ENCODE measurements at places on chromosomes 7 and 10.

GRCh38 chr7:97842006-97842405 is 30.2 kb downstream of the ASNS start:
- no peak for DNase-seq

DNA sequence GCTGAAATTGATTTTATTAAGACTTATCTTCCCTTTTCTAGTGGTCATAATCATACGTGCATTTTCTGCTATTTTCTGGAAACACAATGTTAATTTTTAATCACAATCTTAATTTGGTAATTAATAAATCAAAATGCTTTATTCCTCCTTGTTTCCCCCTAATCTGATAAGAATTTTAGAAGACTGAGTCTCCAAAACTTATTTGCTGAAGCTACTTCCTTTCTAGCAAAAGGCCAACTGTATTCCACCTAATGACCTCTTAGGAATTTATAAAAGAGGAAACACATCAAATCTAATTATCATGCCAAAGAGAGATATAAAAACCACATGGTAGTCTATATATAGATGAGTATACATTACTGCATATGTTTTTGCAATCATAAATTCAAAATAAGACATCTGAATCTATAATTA is 140.6 kb downstream of the GNAI1 start:
- no peak for DNase-seq

GRCh38 chr7:265192-265997 is 24.6 kb upstream of the FOXL3 start:
- no peak for DNase-seq

DNA sequence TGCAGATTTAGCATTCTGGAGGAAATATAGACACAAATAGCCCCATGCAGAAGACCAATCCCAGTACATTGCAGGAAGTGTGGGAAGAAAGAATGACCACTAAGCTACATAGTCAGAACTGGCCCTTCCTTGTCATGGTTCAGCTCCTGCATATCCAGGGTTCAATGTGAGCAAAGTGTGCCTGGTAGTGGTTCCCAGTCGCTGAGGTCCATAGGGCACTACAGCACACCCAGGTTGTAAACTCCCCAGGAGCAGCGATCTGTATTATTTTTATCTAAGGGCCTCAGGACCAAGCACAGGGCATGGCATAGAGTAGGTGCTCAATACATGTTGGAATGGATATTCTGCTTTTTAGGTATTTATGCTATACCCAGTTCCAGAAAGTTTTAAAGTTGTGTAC is 114.4 kb downstream of the RTKN2 start:
- no peak for DNase-seq

DNA sequence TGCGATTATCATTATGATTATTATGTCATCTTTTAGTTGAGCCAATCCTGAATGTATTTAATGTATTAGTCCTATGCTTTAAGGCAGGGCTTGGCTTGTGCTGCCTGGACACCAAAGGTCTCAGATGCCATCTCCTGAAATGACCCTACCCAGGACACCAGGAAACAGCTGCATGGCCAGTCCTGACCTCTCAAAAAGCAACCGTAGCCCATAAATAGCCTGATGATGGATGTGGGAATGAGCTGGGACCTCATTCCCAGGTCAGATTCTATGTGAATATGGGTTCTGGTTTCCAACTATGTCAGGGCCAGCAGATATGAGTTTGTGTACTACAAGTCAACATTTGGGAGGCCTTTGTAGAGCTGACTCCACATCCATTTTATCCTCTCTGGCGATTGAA is 438.4 kb downstream of the NRG3 start:
- no peak for DNase-seq

DNA sequence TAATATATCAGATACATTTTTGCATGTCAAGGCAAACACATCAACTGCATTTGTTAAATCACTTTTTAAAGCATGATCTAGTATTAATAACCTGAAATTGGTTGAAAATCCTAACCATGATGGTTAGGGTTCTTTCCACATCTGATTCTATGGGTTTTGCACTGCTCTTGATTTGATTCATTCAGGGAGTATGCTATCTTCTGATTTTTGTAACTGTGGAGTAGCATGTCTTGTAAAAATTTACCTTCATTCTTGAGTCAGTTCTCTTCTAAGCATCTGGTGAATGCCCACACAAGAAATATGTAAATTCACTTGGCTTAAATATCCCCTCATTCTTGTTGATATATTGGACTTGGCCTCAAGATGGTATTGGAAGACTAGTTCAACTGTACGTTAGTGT is 178.7 kb downstream of the KLF6 start:
- DNase-seq = no peak

GRCh38 chr7:2165239-2165609 is 67.5 kb downstream of the MAD1L1 start:
- DNase-seq = no peak

- DNase-seq = no peak
Observed at GRCh38 chr10:20100171-20100570, 283.9 kb downstream of the PLXDC2 start.

- no peak for DNase-seq
Observed at GRCh38 chr10:15245530-15245929, 77.0 kb upstream of the NMT2 start.

DNA sequence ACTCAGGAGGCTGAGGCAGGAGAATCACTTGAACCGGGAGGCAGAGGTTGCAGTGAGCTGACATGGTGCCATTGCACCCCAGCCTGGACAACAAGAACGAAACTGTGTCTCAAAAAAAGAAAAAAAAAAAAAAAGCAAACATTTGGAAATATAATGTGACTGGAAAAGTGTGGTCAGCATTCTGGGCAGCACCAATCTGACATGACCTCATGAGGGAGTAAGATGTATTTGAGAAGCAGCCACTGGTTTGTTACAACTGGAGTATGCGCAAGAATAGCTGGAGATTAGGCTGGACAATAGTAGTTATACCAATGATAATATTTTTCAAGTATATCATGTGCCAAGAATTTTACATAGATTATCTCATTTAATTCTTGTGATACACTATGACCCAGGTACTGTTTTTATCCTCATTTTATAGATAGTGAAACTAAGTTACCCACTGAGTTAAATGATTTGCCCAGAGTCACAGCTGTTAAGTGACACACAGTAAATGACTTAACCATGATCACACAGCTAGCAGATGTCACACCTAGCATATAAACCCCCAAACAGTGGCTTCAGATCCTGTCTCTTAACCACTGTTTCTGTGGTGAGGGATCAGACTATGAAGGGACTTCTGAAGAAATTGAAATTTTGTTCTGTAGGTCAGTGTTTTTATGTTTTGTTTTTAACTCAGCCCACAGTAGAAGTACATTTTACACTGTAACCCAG is 11.1 kb downstream of the MCU start:
- no peak for DNase-seq

- DNase-seq = no peak
Observed at GRCh38 chr10:48464121-48464870, 140.6 kb downstream of the ARHGAP22 start.

DNA sequence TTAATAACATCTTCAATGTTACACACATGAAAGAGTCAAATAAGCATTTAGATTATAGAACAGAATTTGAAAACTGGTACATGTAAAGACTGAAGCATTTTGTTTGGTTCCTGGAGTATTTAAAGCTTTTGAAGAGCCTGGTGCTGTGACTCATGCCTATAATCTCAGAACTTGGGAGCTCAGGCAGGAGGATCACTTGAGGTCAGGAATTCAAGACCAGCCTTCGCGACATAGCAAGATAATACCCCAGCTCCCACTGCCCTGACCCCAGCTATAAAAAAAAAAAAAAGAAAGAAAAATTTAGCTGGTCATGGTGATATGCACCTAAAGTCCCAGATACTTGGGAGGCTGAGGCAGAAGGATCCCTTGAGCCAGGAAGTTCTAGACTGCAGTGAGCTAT is 87.8 kb downstream of the HDAC9 start:
- no peak for DNase-seq

- no peak for DNase-seq
Observed at GRCh38 chr10:14838582-14839304, 637 bp downstream of the HSPA14 start.

- DNase-seq = no peak
Observed at GRCh38 chr10:97412891-97413304, 11.8 kb upstream of the RRP12 start.

DNA sequence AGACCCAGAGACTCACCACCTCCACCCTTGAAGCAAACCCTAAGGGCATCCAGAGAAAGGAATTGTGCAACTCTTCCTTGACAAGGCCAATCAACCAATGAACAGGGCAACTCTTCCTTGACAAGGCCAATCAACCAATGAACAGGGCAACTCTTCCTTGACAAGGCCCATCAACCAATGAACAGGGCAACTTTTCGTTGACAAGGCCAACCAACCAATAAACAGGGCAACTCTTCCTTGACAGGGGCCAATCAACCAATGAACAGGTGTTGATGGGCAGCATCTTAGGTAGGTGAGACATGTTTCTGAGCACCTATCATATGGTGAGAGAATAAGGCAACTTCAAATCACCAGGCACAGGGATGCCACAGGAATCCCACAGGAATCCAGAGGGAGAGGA is 181.5 kb upstream of the RNF32 start:
- DNase-seq = no peak

GRCh38 chr10:43408331-43408709 is 666 bp downstream of the HNRNPF start:
- no peak for DNase-seq

DNA sequence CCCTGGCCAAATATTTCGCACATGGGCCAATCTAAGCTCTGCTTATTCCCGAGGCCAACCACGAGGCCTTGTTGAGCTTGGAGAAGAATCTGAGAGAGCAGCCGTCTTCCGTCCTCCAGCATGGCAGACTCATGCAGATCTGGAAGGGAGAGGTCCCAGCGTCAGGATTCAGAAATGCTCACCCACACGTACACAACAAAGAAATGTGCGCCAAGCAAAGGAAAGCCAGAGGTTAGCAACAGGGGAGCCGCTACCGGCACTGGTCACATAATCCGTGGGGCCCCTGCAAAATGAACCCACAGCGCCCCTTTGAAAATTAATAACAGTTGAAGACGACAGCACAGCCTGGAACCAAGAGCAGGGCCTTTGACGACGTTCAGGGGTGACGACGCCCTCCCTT is 25.4 kb upstream of the PRKAG2 start:
- DNase-seq = no peak

DNA sequence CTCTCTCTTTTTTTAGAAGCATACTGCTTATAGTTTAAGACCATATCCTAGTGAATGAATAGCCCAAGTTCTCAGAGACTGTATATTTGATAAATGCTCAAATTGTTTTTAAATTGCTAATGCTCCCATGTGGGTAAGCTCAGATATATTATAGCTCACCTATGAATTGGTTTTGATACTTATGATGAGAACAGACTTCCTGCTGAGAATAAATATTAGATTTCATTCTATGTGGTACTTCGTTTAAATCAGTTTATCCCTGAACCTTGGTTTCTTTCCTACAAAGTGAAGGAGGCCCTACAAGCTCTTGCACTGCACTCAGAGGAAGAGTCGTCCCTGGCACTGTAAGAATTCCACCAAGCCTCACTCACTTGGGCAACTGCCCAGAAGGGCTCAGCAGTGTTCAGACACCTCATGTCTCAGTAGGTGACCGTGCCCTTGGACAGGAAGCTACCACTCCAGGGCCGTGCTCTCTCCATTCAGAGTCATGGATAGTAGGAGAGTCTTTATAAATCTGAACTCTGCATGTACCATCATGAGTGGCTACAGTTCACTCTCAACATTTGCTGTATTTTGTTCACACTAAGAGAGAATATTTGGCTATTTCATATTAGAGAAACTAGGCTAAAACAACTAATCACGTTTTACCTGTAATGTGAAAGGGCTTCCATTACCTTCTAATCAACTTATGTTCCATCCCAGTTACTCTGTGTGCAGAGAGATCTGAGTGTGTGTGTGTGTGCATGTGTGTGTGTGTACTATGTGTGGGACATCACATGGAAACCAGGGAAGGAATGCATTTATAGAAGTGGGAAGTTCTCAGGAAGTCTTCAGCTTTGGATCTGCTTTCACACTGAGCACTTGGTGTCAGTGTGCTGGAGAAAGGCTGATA is 93.8 kb downstream of the PTPRE start:
- DNase-seq = no peak

- DNase-seq = no peak
Observed at GRCh38 chr7:124205526-124205925, 172.7 kb upstream of the TMEM229A start.

DNA sequence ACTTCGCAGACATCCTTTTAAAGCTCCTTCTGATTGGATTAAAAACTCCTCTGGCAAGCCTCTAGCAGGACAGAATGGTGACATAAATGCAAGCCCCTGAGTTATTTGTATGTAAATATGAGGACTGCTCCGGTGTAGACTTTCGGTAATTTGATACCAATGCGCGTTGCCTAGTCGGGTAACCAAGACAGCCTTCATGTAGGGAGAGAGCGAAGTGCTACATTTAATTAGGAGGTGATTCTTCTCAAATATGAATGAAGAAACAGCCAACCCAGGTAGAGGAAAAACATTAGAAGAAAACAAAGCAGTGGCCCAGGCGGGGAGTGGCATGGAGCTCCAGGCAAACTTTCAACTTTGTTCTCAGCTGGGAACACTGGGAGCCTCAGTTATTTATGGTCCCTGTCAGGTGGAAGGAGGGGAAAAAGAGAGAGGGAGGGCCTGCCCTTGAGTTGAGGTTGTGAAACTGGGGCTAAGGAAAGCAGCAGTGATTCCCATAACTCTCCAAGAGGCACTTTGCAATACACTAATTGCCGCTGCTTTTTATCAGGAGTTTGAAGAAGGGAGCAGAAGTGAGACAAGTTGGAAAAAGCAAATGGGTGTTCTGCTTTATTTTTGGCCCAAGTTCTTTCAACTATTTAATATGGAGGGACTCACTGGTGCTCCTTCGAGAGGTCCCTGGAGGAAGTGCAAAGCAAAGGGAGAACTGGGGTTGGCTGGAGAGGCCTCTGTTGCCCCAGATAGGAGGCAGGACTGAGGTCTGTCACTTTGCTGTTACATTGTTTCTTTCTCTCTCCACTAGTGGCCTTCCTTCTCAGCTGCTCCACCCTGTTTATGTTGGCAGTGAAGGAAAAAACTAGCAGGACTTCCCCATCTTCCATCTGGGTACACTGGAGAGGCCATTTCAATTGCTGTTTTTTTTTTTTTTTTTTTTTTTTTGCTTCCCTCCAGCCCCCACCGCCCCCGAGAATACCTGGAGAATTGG is 234.6 kb upstream of the CCDC6 start:
- DNase-seq = peak; percentile 81

- no peak for DNase-seq
Observed at GRCh38 chr10:88108115-88108610, 244.7 kb downstream of the PTEN start.

GRCh38 chr10:107834706-107835105 is 670.2 kb upstream of the SORCS1 start:
- no peak for DNase-seq

All from NCI-H748 treated with DMSO at 0.1 percent for 48 hours (cell line).